NCI-H2227 treated with DMSO at 0.1 percent for 48 hours (cell line): ENCODE measurements at places on chromosomes 12 and 14.

DNA sequence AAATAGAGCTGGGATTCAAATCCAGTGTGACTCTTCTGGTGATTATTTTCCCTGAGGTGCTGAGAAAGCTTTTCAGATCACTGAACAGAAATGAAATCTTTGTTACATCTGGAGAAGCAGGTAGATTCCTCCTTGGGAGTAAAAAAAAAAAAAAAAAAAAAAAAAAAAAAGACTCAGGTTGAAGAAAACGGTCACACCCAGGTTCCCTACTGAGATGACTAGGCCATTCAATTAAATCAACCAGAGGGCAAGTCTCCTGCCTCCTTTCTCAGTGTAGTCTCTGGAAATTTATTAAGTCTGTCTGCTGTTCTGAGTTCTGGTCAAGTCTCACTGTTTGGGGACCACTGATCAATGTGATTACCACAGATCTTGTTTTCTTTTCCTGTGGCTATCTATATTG is 24.0 kb downstream of the ARG2 start:
- no peak for DNase-seq

DNA sequence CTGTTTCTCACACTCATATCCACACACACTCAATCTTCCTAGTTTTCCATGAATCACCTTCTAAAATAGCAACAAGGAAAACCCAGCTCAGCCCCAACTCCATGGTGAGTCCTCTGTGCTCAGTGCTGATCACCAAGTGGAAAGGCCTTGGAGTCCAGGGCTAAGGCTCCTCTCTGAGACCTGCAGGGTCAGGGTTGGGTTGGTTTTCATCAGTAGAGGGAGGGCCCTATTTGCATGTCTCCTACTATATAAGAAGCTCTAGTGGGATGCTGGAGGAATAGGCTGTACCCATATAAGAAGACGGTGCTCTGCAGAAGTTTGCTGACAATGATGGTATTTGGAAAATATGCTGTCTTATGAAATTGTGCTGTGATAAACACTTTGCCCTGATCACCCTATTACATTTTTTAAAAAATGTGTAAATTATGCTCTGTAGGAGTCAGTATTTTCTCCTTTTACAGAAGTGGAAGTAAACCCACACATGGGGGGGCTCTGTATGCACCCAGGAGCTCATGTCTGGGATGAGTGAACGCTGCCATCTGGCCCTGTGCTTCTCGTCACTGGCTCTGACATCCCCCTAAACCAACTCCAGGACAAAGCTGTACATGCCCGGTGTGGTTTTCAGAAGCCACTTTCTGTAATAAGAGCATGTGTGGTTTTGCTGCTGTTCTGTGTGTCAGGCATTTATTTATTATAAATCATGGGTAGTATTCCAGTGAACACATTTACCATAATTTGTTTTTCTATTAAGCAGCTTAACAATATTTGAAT is 536.3 kb downstream of the TMEM121 start:
- no peak for DNase-seq

DNA sequence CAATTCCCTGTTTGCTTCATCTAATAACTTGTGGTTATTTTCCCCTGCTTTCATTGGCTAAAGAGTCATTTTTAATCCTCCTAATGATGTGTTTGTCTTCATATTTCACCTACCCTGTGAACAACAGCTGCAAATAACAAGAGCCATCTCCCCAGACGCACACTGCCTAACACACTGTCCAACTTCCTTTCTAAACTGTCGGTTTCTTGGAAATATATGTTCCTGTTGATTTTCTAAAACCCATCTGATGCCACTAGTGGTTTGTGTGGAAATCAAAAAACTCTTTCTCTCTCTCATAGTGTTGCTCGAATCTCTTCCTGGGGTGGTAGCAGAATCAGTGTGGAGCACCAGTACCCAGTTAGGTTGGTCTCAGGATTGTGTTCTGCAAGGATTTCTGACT is 226.9 kb downstream of the EPS8 start:
- DNase-seq = no peak

DNA sequence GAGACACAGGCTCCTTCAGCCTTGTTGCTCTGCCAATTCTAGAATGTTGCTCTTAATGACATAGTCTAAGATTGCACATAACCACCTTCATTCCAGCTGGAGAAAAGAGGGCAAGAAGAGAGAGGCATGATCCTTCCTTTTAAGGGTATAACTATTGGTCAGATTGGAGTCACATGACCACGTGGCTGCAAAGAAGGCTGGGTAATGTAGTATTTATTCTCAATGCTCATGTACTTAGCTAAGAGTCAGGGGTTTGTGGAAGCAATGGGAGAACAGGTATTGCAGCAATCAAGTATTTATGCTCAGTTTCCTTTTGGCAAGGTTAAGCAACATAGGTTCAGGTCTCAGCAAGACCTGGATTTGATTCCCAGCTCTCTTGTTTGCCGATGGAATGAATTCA is 298.8 kb upstream of the TBX3 start:
- no peak for DNase-seq

DNA sequence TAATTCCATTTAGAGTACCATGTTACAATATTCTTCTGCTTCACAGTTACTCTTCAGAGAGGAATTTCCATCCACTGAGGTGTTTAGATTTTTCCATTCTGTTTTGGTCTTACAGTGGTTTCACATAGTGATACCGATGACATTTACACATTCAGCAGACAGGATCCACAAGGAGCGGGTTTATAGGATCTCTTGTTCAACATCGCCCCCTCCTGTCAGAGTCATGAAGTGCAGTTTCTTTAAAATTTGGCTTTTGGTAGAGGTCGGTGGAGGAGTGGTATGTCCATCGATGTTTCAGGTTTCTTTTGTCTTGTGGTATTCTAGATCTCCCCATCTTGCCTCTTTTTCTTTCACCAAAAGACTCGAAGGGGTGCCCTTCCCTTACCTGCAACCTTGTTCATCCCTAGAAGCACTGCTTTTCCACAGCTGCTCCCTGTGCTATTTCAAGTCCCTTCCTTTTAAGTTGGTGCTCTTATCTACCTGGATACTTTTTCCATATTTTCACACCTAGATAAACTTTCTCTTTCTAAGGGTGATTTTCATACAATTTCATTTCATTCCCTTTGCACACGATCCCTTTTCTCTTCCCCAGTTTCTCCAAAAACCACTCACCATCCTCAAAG is 181.3 kb downstream of the ITPR2 start:
- DNase-seq = no peak

GRCh38 chr12:46379352-46379751 is 6.8 kb upstream of the SLC38A2 start:
- DNase-seq = no peak
